ENCODE measurements at places on chromosomes 6 and 20.

DNA sequence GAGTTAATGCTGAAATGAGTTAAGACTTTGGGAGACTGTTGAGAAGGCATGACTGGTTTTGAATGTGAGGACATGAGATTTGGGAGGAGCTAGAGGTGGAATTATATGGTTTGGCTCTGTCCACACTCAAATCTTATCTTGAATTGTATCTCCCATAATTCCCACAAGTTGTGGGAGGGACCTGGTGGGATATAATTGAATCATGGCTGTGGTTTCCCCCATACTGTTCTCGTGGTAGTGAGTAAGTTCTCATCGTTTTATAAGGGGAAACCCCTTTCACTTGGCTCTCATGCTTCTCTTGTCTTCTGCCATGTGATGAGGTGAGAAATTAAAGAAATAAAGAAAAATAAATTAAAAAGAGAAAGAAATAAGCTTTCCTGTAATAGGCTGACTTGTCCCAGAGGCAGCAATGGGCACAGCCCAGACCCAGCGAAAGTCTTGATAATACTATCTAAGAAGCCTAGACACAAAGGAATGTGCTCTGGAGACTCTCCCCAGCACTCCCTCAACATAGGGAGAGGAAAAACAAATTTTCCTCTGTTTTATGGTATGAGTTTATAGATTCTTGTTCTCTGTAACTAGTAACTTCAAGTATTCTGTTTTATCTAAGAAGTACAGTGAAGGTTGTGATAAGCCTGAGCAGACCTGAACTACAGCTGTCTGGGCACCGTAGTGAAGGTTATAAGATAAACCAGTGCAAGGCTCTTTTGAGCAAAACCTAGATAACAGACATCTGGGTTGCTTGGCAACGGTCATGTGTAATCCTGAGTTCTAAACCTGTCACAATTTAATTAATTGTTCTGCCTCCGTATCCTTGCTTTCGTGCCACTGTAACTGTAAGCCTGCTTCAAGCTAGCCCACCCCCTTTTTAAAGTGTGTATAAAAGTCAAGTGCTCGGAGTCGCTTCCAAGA lies 88.9 kb upstream of the ECI2 start:
- DNase-seq = peak; percentile 6

GRCh38 chr6:131950767-131951575 lies at the start of gene CCN2:
CCN2 (minus strand) TSS chr6:131951372; CDS start chr6:131951172, 200 bp downstream.
- DNase-seq = no peak

DNA sequence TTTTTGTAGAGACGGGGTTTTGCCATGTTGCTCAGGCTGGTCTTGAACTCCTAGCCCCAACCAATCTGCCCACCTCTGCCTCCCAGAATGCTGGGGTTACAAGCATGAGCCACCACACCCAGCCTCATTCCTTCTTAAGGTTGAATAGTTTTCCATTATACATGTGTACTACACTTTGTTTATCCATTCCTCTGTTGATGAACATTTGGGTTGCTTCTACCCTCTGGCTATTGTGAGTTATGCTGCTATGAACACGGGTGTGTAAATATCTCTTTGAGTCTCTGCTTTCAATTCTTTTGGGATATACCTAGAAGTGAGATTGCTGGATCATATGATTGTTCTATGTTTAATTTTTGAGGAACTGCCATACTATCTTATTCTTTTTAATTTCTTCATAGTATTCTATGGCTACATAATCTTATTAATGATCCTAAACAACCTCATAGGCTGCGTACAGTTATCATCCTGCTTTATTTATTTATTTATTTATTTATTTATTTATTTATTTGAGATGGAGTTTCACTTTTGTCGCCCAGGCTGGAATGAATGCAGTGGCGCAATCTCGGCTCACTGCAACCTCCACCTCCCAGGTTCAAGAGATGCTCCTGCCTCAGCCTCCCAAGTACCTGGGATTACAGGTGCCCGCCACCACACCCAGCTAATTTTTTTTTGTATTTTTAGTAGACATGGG lies 49.2 kb upstream of the TLDC2 start:
- DNase-seq = no peak

- no peak for DNase-seq
Measured at GRCh38 chr6:141675957-141676356, 456.8 kb upstream of the GJE1 start.

- no peak for DNase-seq
Measured at GRCh38 chr6:134517868-134518267, 200.0 kb upstream of the SGK1 start.

DNA sequence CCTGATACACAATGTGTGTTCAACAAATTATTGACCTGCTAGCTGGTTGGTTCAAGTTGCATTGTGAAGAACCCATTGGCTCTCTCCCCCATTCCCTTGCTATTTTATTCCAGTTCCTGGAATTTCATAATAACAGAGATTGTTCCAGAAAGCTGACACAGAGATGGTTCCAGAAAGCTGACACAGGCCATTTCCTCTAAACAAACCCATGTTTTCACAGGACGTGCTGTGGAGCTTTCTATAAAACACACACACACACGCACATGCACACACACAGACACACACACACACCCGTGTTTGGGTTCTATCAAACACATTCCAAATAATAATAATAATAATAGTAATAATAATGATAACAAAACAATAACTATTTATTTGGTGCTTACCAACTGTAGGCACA lies 259.1 kb downstream of the CLIC5 start:
- DNase-seq = no peak

DNA sequence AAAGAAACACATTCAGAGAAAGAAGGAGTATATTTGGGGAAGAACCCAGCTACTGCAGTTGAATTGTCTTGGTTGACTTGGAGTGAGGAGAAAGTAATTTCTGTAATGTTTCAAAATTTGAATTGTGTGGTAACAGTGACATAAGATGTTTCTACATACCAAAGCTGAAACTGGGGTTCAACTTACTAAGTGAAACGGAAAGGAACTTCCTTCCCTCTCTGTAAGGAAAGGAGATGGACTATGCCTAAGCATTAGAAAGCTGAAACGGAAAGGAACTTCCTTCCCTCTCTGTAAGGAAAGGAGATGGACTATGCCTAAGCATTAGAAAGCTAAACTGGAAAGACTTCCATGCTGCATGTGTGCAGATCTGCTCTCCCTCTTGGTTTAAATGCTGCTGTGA lies 46.0 kb downstream of the HUS1B start:
- DNase-seq = no peak

DNA sequence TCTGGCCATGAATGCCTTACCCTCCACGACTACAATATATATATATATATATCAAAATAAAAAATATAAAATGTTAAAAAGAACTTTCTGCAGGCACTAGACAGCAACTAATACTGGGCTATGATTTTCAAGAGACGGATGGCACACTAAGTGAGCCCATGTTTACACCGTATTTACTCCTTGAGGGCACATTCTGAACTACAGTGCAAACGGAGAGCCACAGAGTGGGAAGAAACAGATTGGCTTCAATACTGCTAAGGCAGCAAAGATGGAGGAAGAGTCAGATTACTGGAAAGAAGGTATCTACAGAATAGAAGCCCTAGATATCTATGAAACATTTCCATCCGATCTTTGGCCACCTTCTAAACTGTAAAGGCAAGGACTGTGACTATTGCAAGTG lies 330.3 kb downstream of the HTR1B start:
- no peak for DNase-seq

- no peak for DNase-seq
Measured at GRCh38 chr6:8845690-8846089, 410.3 kb upstream of the SLC35B3 start.

- DNase-seq = no peak
Measured at GRCh38 chr20:47784599-47785310, 526 bp downstream of the SULF2 start.

All from T-helper 2 cell treated with Interferon-gamma antibody and Interleukin-4, amounts not matched to agents 5 μg/mL and 100 μg/mL, for 36 hours (primary cell).